ENCODE measurements at places on chromosomes 16 and 17.

- no peak for DNase-seq
- no peak overlapping the region for H3K4me3 ChIP-seq
- H3K36me3 ChIP-seq, result no peaks in the 10 kb centered on the region
- peaks cover 47% of the 10 kb centered on the region for H3K4me1 ChIP-seq
These were observed 45.7 kb upstream of the MRPS23 start for GRCh38 chr17:57895382-57896060.

DNA sequence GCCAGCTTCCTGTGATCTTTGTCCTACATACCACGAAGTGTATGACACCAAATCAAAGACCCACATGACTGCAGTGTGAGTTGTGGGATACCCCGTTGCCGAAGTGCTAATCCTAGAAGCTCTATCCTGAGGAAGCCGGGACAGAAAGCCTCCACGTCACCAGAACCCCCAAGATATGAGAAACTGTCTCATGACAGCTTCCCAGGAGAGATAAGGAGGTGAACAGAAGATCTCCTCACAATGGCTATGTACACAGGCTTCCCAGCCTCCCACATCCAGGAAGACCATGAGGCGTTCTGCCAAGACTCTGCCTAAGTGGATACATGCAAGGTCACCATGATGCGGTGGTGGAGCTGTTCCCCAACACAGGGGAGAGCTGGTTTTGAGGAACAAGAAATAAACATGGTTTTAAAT, 37.1 kb downstream of the TRIM25 start:
- H3K36me3 ChIP-seq, result no peaks in the 10 kb centered on the region
- H3K27ac ChIP-seq, result no peak overlapping the region
- H3K4me1 ChIP-seq, result no peaks in the 10 kb centered on the region
- no peak overlapping the region for H3K4me3 ChIP-seq

- no peak for DNase-seq
- no peaks in the 10 kb centered on the region for H3K27me3 ChIP-seq
- H3K4me3 ChIP-seq, result peak overlapping the region; percentile 79
- H3K36me3 ChIP-seq, result peaks cover 20% of the 10 kb centered on the region
- H3K4me1 ChIP-seq, result peaks cover 30% of the 10 kb centered on the region
These were observed 1.6 kb downstream of the COASY start for GRCh38 chr17:42563543-42563942.

DNA sequence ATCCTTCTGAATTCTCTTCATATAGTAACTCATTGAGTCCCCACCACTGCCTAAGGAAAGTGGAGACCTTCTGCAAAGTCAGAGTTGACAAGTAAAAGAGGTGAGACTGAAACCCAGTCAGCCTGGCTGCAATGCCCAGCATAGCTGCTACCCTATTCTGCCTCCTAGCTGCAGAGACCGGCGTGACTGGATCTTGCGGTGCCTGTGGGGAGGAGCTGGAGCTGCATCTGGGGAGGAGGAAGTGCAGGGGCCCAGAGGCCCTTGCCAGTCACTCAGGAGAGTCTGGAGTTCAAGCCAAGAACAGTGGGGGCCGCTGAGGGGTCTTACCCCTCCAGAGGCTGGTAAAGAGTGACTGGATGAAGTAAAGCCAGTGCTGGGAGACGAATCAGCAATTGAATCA, 35.0 kb upstream of the ZNF423 start:
- H3K27me3 ChIP-seq, result no peaks in the 10 kb centered on the region
- H3K4me1 ChIP-seq, result no peaks in the 10 kb centered on the region
- no peak overlapping the region for H3K27ac ChIP-seq
- H3K36me3 ChIP-seq, result no peaks in the 10 kb centered on the region
- DNase-seq, result no peak
- H3K4me3 ChIP-seq, result no peak overlapping the region
